Cardiac muscle cell (in vitro differentiated cells and primary cell): ENCODE measurements at places on chromosomes 3 and 15. TPM values are rescaled to one million over a fixed set of nuclear protein-coding genes. Genes with fewer than 3 reads are reported as not detected.

PXK gene
- 18.1 and 30.7 TPM in 2 replicates for polyA plus RNA-seq

AGBL1 gene
- 0.05 and 0.11 TPM in 2 replicates for polyA plus RNA-seq

MRPL47 gene
- polyA plus RNA-seq = 75.1 and 106 TPM in 2 replicates

SLC27A2 gene
- polyA plus RNA-seq = not detected in 2 replicates
